ELR (cell line): ENCODE measurements at places on chromosomes 3 and 15.
A peak's percentile ranks its signal among the peaks of the same experiment; 100 is the strongest.

DNA sequence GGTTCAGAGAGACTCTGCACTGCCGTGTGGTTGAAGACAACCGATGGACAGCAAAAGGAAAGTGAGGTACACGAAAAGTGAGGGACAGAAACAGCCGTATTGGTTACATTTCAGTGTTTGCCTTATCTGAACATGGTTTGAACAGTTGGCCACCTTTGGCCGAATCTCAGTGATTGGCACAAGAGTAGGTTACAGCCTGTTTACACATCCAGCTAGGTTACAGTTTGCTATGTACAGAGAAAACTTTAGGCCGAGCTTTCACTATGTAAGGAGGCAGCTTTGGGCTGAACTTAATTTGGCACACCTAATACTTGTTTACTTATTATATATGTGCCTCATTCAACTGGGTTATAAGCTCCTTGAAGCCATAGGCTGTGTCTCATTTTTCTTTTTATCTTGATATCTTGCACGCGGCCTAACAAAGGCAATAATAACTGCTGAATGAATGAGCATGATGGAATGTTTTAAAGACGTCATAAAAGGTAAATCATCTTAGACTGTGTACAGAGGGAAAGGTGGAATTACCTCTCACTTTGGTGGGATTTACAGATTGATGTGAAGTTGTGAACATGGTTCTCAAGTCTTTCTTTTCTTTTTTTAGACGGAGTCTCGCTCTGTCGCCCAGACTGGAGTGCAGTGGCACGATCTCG lies 17.2 kb upstream of the GREM1 start:
- DNase-seq: peak; percentile 49

GRCh38 chr3:149657926-149658743 lies at the start of gene WWTR1:
TSS of gene WWTR1 (minus strand) at chr3:149658025. CDS start at chr3:149657306, 719 bp downstream.
- peak; percentile 97 for DNase-seq

DNA sequence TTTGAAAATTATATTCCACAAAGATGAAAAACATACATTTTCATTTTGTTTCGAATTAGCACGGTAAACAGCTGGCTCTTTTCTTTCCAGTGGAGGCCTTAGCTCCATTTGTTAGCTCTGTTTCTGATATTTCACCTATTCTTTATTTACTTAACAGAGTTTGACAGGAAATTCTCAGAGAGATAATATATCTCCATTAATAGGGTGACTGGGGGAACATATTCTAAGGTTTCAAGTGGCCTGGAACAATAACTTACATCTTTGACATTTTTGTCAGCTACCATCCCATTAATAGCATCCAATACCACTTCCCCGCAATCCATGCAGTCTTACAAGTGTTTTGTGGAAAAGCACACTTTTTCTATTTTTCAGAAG lies 577.6 kb upstream of the MDFIC2 start:
- DNase-seq: no peak

- DNase-seq: peak; percentile 30
Observed at GRCh38 chr3:174438501-174439145, 420.5 kb upstream of the NAALADL2 start.

DNA sequence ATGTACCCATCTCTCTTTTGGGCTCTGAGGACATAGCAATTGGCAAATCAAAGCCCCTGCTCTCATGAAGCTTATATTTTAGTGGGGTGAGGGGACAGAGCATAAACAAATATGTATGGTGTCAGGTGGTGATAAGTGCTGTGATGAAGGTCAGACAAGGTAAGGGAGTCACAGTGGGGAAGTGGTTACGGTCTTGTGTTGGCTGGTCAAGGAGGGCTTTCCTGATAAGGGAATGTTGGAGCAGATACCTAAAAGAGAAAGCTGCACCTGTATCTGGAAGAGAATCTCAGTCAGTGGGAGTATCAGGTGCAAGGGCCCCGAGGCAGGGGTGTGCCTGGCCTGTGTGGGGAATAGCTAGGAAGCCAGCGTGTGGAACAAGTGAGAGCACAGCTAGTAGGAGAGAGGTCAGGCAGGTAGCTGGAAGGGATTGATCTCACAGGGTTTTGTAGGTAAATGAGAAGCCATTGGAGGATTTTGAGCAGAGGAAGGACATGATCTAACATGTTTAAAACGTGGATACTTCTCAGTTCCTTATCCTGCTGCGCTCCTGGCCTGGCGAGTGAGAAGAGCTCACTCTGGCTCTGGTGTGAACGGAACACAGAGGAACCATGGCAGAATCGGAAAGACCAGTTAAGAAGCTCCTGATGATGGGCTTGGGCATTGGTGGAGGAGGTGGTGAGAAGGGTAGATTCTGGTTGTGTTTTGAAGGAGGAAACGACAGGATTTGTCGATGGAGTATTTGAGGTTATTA lies 35.5 kb downstream of the MRAS start:
- DNase-seq: no peak

- peak; percentile 89 for DNase-seq
Observed at GRCh38 chr3:52090131-52090932, 34.0 kb upstream of the DUSP7 start.

DNA sequence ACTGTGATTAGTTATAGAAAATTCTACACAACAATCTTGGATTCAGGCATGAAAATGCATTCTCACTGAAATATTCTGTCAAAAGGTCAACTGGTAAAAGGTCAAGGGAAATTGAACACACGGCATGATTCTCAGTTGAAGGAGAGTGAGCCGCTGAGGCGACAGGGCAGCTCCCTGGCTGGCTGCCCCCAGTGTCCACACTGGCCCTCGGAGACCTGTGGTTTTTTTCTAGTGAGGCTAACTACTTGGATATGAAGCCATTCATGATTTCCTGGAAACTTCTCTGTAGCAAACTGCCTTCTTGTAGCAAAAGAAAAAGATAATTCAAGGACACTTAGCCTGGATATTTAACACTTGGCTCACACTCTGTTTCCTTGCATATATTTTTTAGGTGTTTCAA lies 37.2 kb downstream of the AADACL2 start:
- peak; percentile 4 for DNase-seq

GRCh38 chr15:53520996-53521395 lies 238.5 kb downstream of the WDR72 start:
- no peak for DNase-seq

GRCh38 chr3:129345971-129346370 lies 67.3 kb downstream of the HMCES start:
- DNase-seq: no peak

DNA sequence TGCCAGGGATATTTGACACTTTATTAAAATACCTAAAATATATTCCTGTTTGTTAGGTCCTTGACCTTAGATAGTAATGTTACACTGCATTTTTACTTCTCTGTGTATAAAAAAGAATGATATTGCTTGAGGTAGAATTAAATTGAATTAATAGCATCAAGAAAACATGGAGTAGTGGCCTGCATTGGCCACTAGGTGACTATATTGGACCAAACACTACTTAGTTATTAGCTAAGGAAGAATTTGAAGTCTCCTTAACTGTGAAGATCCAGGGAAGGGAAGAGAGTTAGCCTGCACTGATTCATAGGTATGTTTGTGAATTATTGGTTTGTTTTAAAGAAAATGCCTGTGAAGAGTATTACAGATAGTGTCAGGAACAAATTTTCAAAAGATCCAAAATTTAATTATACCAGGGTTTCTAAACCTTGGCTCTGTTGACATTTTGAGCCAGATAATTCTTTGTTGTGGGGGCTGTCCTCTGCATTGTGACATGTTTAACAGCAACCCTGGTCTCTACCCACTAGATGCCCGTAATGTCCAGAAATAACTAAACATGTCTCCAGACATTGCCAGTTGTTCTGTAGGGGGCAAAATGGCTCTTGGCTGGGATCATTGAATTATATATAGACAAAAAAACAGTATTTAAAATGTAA lies 103.6 kb upstream of the THSD4 start:
- peak; percentile 77 for DNase-seq

GRCh38 chr3:27844052-27844675 lies 122.0 kb upstream of the EOMES start:
- DNase-seq: no peak

DNA sequence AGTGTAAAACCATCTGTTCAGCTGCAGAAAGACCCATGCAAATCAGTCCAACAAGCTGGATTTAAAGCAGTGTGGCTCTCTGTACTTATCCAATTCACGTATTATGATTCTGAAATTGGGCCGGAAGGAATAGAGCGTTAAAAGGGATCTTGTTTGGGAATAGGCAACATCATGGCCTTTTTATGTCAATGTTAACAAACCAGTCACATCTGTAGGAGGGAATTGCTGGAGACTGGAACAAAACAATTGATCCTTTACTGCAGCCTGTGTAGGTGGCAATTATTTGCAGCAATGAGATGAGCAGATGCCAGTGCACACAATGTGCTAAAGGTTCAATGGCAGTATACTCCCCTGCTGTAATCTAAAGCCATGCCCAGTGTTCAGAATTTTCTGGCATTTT lies 887.4 kb upstream of the ROBO1 start:
- no peak for DNase-seq

DNA sequence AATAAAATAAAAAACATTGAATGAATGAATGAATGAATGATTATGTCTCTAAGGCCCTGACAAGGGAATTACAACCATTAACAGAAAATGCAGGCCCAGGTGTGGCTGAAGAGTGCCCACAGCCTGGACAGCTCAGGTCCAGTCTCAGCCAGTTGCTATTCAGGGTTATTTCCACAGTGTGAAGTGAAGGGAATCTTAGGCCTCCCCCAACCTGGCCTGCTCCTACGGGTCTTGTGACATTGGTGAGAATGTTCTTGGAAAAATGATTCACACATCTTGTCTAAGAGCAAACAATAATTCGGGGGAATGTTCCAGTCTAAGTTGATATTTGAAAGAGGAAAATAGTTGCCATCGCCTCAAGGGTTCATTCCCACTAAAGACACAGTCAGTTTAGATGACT lies 37.0 kb downstream of the MINDY4B start:
- DNase-seq: no peak

GRCh38 chr15:47669221-47669620 lies 48.1 kb upstream of the SEMA6D start:
- DNase-seq: no peak

- no peak for DNase-seq
Observed at GRCh38 chr15:57129064-57129463, 210.6 kb downstream of the TCF12 start.

GRCh38 chr3:186361246-186361761 lies 730 bp downstream of the DGKG start:
- no peak for DNase-seq

GRCh38 chr3:148727231-148727630 lies 29.5 kb downstream of the AGTR1 start:
- DNase-seq: peak; percentile 52

DNA sequence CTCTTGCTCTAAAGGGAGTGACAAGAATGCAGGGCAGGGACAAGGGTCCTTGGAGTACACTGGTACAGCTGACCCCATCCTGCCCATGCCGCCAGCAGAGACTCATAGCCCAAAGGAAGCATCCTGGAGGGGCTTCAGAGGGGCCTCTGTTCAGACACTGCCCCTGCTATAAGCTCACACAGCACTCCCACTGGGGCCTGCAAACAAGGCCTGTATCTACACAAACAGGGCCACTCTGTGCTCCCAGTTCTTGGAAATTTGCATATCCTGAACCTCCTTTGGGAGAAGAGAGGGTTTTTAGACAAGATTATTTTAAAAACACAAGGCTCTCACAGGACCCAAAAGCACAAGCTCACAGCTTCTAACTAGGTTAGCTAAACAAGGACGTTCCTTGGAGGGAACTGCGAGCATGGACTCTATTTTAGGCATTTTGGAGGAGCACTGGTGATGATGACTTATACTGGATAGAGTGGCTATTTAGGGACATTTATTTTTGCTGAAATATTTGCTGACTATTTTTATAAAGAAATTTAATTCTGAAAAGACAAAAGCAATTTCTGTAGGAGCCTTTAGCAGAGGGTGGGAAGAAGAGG lies 16.4 kb upstream of the ANKRD34C start:
- no peak for DNase-seq

- DNase-seq: no peak
Observed at GRCh38 chr3:152386208-152386607, 117.5 kb downstream of the MBNL1 start.

DNA sequence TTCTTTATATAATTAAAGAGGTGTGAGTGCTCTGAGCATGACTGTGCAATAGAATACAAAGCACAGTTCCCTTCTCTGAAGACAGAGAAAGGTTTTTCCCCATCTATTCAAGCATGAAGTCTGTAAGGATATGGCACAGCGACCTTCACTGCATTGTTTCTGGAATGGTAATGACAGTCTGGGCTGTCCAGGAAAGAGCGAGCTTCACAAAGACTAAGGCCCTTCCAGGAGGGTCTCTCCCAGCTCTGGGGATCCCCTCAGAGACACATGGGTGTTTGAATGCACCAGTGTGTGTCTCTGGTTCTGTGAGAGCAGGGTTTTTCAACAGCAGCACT lies 179.9 kb upstream of the NR2E3 start:
- DNase-seq: no peak

- DNase-seq: no peak
Observed at GRCh38 chr3:194194757-194195085, 58.8 kb downstream of the HES1 start.

DNA sequence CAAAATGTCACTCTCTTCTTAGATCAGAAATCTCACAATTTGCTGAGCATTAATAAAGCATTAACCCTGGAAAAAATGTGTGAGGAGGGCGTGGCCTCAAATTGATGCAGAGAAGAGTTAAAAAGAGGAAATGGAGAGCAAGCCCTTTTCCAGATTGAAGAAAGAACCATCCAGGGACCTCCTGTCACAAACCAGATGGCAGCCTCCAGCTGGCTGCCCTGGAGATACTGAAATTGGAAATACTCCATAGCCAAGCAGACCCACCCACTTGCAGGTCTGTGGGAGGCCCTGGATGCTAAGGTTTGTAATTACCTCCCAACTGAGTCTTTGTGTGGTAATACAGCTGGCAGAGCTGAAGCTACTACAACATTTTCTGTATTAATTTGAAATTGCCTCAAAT lies 214.9 kb downstream of the IL20RB start:
- DNase-seq: no peak

DNA sequence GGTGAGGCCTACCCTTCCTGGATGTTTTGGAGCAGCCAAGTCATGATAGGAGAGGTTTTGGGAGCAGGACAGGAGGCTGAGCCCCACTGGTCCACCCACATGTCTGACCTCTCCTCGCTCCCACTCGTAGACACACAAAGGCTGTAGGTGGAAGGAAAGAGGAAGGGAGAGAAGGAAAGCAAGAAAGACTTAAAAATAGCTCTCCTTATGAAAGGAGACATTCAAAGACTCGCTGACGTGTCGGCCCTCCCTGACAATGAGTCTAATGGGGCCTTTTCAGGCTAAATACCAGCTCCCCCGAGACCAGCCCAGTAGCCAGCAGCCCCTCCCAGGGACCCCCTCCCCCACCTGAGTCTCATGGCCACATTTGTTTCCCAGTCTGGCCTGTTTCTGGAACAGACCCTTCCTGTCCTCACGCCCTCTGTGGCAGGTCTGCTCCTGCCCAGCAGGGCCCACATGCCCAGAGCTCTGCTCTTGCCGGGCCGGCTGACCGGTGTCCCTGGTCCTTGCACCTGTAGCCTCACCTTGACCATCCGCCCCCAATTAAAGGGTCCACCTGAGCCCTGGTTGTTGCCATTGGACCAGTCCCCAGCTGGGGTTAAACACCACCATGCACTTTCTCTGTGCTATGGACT lies 49.3 kb downstream of the FGD5 start:
- no peak for DNase-seq

GRCh38 chr3:43753741-43754715 lies 63.3 kb downstream of the ABHD5 start:
- peak; percentile 93 for DNase-seq

GRCh38 chr15:34732430-34732829 lies 22.4 kb downstream of the GJD2 start:
- no peak for DNase-seq

- DNase-seq: no peak
Observed at GRCh38 chr3:70393881-70394612, 81.6 kb upstream of the MDFIC2 start.
